Activated CD4-positive, alpha-beta memory T cell treated with anti-CD3 and anti-CD28 coated beads for 36 hours (primary cell): ENCODE measurements at places on chromosomes 16 and 17.
A peak's percentile ranks its signal among the peaks of the same experiment; 100 is the strongest.

DNA sequence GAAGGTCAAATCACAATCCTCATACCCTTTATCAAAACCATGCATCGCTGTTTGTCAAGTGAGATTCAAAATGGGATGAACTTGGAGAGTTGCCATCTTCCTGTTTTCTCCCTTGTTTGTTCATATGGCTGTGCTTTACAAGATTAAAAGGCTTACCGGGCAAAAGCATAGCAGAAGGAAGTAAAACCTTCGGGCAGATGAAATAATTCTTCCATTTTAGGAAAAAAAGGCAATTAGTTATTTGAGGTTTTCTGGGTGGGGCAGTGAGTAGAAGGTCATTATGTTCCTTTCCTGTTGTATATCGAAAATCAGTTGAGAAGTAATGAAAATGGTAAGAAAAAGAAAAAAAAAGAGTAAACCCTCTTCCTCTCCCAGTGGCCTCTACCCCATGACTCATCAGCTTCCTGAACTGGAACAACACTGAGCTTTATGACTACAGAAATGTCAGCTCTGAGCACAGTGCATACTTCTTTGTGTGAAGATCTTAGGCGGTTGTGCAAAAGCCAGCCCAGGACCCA is 369.2 kb downstream of the CDH13 start:
- DNase-seq: peak; percentile 9

GRCh38 chr17:62929320-62929719 is 36.7 kb upstream of the TANC2 start:
- no peak for DNase-seq

GRCh38 chr16:63361032-63361624 is 1324.9 kb upstream of the CDH8 start:
- no peak for DNase-seq

- no peak for DNase-seq
Measured at GRCh38 chr17:29063992-29064391, 21.1 kb downstream of the PIPOX start.

- no peak for DNase-seq
Measured at GRCh38 chr17:51217946-51218345, 41.9 kb downstream of the MBTD1 start.

- peak; percentile 52 for DNase-seq
Measured at GRCh38 chr16:48556913-48557351, 53.0 kb downstream of the N4BP1 start.

DNA sequence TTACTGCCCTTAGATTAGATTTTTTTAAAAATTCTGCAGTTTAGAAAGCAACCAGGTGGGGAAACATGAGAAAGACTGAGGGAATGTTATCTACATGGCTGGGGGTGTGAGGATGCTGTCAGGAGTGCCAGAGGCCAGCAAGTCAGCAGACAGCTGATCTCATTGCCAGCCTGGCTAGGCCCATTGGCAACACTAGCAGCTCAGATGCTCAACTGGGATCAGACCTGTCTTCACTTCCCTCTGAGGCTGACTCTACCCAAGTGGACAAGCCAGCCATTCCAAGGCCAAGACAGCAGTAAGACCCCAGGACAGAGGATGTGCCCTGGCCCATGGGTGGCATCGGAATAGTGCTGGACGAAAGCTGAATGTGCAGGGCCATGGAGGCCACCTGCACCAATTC is 96.2 kb downstream of the TMEM132E start:
- no peak for DNase-seq

DNA sequence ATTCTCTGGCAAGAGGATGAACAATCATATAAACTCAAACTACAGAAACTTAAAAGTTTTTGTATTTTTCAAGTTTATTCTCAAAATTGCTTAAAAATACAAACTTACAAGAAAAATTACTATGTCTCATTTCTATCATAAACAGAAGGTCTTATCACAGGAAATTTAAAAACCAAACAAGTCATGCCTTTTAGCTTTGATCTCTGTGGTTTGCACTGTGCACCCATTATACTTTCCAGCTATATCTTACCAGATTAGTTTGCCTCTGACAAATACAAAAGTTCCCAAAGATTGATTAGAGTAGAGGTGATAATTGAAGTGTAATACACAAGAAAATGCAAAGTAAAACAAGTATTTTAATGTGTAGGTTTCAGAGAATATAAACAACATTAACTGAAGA is 117.4 kb downstream of the MYO1D start:
- no peak for DNase-seq

GRCh38 chr16:49084628-49085390 is 196.8 kb downstream of the CBLN1 start:
- DNase-seq: no peak
